Activated T-cell treated with anti-CD3 and anti-CD28 coated beads, Interleukin-2, amount 50 U/mL, for 48 hours (primary cell): ENCODE measurements at places on chromosomes 7 and 10.
A peak's percentile ranks its signal among the peaks of the same experiment; 100 is the strongest.

DNA sequence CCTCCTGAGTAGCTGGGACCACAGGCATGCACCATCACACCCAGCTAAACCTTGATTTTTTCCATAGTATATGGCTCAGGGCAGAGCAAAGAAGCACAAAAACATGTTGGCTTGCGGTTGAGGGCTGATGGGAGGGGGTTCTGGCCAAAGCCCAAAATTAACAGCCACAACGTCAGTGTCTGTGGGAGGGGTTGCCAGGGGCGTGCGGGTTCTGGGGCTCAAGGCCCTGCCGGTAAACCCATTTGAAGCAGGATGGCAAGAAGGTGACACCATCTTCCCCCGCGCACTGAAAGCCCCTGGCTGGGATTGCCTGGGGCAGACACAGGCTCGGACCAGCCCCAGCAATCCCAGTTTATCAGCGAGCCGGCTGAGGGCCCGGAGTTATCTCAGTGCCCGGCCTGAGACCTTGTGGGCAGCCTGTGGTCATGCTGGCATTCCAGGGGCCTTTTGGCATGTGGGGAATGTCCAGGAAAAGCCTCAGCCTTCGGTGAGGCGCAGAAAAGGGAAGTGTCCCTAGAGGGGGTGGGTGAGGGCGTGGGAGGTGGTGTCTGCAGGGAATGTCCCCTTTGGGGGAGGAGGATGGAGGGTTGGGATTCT, 167.7 kb upstream of the TNRC18 start:
- no peak for DNase-seq

DNA sequence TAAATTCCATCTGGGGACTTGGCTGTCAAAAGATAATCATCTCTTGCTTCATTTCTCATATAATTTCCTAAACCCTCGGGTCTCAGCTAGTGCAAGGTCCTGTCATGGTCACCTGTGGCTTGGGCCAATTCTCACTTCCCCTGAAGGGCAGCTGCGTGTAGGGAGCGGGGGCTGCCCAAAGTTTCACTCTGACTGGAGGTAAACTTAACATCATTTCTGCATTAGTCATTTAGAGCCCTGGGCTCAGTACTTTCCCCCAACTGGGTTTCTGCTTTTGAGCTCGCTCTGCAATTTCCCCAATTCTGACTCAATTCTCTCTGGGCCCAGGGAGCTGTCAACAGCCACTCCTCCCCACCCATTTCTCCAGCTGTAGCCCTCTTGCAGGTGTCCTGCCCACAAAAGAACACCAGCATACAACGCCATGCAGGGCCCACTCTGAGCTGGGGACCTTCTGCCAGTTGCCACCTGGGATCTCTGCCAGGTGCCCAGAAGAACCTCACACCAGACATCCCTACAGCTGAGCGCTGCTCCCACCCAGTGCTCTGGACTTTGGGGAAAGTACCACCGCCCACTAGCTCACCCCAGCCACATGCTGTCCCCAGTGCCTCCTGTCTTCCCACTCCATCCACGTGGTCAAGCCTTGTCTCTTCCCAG, 37.9 kb downstream of the VOPP1 start:
- DNase-seq: peak; percentile 82

- DNase-seq: no peak
Measured at GRCh38 chr10:12914111-12914510, 87.4 kb downstream of the CCDC3 start.

GRCh38 chr10:129949891-129950291, 14.2 kb downstream of the EBF3 start:
- no peak for DNase-seq

DNA sequence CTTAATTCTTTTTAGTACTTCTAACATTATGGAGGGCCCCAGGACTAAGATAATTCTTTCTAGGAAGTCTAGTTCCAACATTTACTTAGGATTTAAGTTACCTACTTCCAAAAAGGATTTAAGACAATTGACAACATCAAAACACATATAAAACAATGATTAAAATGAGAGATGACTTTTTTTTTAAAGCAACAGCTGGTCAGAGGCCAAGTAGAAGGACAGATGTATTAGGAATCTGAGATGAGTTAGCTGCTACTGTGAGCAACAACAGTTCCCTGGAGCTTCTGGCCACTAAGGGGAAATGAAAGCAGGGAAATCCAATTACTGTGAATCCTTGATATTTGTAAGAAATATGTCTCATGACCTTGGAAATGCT, 222.3 kb downstream of the PHTF2 start:
- DNase-seq: no peak

DNA sequence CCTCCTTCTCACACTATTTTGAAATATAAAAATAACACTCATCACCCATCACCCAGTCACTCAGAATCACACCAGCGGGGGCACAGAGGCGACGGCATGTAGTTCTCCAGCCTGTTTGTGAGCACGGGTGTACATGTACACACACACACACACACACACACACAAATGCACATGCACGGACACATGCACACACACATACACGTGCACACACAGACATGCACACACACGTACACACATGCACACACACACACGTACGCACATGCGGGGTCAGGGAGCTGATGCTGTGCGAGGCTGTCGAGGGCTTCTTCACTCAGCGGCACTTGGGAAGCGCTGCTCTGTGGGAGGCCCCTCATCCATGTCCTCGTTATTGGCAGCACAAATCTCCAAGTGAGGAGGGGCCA, 178.8 kb downstream of the ELFN1 start:
- no peak for DNase-seq

- DNase-seq: no peak
Measured at GRCh38 chr10:114753126-114753525, 68.5 kb upstream of the FHIP2A start.

- DNase-seq: no peak
Measured at GRCh38 chr7:6545398-6546126, 5.7 kb downstream of the GRID2IP start.

DNA sequence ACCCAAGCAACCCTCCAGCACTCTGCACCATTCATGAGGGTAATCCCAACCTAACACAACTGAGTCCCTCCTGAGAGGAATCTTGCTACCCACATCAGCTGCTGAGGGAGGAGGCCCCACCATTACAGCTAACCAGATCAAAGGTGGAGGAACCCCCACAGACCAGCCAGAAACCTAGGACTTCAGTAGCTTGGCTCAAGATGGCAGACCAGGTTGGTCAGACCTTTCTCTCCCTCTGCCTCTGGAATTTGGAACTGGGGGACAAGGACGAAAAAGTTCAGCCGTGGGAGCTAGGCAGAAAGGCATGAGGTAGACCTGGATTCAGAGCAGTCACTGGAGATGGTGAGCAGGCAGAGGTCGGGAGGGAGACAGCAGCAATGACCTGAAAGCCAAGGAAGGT, 101.3 kb upstream of the CACUL1 start:
- no peak for DNase-seq

- no peak for DNase-seq
Measured at GRCh38 chr10:51649064-51649463, 50.3 kb downstream of the CSTF2T start.

DNA sequence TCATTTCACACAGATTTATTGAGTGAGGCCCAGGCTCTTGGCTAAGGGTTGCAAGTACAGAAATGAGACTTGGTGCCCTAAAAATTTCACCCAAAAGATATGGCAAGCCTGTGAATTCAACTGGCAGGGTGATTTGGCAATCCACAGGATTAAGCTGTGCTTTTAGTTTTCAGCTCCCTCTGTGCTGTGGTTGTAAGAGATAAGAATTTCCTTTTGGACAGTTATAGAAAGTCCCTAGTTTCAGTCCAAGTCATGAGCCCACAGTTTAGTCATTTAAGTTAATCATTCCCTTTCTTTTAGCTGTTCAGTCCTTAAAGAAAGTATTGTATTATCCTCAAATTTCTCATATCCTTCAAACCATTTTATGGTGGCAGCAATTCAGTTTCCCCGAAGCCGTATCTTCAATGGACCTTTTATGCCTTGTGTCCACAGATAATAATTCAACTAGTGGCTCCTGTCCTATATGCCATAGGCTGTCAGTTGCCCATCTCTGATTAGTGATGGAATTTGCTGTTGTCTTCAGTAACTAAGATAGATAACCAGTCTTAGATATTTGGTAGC, 73.4 kb upstream of the NAMPT start:
- no peak for DNase-seq

GRCh38 chr7:155943251-155943899, 131.1 kb upstream of the SHH start:
- no peak for DNase-seq

DNA sequence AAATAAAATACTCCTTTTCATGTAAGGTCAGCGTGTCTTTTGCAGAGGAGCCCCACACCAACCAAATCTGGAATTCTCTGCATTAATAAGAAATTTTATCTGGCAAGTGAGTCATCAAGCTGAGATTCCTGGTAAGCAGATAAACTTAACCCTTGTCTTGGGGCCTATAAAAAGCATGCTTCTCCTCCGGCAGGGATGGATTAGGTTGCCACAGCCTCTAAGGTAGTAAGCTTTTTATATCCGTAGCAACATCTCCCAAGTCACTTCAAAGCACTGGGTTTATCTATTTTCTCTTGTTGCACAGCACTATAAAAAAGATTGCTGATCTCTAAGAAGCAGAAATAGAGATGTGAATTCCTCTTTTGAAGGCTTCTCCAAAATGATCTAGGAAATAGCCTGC, 202.8 kb upstream of the NOBOX start:
- DNase-seq: no peak

GRCh38 chr7:105473163-105473562, 48.9 kb downstream of the PUS7 start:
- DNase-seq: no peak

DNA sequence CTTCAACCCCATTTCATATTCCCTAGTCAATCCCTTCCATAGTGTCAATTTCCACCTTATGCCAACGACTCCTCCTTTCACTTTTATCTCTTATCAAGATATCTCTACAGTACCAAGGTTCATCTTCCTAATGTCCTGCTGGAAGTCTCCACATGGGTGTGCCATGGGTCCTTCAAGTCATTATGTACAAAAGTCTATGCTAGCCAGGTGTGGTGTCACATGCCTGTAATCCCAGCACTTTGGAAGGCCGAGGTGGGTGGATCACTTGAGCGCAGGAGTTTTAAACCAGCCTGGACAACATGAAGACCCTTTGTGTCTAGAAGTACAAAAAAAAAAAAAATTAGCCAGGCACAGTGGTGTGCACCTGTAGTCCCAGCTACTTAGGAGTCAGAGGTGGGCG, 47.6 kb downstream of the PRTFDC1 start:
- DNase-seq: no peak

GRCh38 chr7:140232957-140233917, 56.5 kb upstream of the KDM7A start:
- no peak for DNase-seq

GRCh38 chr7:36894190-36894589, 169.9 kb upstream of the AOAH start:
- DNase-seq: no peak

DNA sequence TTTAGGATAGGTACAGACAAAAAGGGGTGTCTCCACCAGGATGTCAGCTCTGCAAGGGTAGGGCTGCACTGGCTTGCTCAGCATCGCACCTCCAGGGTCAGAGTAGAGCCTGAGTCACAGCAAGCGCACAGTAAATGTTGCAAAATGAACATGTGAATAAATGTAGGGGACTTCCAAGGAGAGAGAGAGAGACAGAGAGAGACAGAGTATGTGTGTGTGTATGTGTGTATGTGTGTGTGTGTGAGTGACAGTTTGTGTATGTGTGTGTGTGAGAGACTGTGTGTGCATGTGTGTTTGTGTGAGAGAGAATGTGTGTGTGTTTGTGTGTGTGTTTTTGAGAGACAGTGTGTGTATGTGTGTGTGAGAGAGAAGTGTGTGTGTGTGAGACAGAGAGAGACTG, 163.3 kb downstream of the RPS24 start:
- no peak for DNase-seq

DNA sequence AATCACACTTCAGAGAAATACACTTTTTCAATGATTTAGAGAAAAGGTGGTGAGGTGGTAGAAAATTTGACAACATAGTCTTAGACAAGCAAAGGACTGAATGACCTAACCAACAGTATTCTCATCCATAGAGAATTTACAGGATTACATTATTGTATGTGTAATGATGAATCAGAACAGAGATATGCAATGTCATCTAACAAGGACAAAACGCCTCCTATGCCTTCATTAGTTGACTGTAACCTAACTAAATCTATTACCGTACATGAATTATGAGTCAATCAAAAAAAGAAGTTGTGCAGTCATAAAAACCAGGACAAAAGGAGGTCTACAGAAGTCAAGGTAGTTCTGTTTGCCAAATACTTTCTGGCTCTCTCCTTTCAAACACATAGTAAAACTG, 66.5 kb downstream of the RAB11FIP2 start:
- DNase-seq: no peak

- no peak for DNase-seq
Measured at GRCh38 chr7:42214060-42214679, 22.8 kb downstream of the GLI3 start.

GRCh38 chr7:92141161-92141560, 6.9 kb upstream of the CYP51A1 start:
- DNase-seq: no peak

- no peak for DNase-seq
Measured at GRCh38 chr10:29239569-29240472, 49.0 kb upstream of the LYZL1 start.

GRCh38 chr7:2517026-2517425, 2.5 kb upstream of the LFNG start:
- no peak for DNase-seq

- DNase-seq: no peak
Measured at GRCh38 chr7:151310578-151310977, 31.0 kb upstream of the NUB1 start.

DNA sequence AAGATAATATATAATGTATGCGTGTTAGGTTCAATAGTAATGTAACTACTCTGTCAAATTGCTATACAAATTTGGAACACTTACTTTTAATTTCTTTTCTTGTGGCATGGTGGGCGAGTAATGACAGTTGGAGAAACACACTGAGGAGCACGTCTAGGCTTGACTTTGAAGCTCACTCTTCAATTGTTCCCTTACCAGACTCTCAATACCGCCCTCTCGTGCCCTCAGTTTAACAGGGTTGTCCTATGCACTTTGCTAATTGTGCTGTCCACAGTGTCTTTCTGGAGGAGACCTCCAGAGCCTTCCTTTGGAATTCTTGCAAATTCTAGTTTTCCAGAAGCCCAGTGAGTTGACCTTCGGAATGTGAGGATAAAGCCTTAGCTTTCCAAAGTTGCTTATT, 107.2 kb upstream of the RELN start:
- no peak for DNase-seq

DNA sequence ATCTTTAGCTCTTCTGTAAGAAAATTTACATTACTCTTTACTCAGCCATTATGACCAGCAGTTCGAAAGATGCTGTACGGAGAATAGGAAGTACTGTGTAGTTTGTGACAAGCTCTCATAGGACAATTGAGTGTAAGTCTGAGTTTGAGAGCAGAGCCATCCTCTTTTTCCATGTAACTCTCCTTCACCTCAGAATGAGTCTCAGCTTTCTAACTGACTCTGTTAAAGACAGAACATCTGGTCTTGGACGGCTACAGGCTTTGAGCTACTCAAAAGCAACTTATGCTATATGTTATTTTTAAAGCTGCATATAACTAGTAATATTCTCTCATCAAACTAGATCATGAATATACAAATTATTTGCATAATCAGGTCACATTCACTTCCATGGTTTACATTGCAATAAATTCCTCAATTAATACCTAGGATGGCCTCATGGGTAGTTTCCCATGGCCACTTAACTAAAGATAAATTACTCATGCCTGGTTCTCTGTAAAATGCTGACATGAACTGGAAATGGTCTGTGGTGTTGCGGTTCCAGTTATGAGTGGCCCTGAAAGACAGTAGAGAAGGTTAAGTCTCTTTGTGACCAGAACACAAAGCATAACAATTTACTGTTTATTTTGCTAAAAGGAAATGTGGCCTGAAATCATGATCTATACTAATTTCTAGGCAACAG, 358.7 kb downstream of the PHF14 start:
- no peak for DNase-seq
